HFFc6 (cell line): ENCODE measurements at places on chromosomes 6 and 20.

DNA sequence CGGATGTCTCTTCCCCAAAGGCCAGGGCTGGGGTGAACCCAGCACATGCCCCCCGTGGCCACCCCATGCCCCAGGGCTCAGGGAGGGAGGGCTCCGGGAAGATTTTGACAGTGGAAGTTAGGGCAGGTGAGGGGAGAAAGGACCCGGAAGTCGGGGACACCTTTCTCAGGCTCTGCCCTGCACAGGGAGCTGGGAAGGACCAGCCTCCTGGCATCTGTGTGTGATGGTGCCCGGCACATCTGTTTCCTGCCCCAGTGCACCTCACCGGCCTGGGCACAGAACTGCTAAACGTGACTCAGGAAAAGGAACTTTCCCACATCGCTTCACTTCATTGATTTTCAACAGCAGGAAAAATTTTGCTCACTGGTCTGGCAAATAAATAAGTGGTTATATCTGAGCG is 141.1 kb upstream of the AFDN start:
- no peak for DNase-seq

DNA sequence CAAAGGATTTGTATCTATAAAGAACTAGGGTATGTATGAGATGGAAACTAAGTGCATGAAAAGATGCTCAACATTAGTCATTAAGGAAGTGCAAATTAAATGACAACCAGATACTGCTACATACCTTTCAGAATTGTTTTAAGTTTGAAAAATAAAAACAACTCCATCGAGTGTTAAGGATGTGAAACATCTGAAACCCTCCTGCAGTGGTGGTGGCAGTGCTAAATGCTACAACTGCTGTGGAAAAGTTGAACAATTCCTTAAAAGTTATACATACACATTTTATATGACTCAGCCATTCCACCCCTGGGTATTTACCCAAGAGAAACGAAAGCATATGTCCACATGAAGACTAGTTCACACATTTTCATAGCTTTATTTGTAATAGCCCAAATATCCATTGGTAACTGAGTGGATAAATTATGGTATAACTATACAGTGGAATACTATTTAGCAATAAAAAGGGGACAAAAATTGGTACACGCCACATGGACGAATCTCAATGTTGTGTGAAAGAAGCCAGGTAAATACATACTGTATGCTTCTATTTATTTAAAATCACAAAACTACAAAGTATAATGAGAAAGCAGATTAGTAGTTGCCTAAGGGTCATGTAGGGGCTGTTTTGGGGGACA is 10.6 kb downstream of the ARMH2 start:
- peak; percentile 43 for DNase-seq

DNA sequence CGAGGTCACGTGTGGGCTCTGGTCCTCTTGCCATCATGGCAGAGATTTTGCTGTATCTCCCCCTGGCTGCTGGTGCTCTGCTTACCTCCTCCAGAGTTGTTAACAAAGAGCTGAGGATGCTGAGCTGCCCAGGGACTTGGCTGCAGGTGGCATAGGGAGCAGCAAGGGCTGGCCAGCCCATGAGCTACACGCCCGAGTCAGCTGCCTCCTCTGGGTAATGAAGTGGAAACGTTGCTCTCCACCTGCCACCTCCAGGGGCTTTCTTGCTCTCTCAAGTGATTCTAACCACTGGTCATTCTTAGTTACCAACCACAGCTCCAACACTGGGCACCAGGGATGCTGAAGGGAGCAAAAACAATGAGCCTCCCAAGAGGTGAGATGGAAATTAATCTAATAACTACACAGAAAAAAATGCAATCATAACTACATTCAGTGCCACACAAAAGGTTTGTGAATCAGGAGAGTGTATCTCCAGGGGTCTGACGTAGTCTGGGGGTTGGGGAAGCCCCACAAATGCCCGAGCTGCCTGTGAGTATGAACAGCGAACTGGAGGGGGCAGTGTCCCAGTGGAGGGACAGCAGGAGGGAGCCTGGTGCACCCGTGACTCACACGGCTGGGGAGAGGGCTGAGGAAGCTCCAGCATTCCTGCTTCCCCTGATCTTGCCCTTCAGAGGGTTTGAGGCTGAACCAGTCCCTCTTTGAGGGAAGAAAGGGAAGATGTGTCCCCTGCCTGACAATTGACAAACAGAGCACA is 78.7 kb downstream of the CDH26 start:
- DNase-seq, result peak; percentile 35

- no peak for DNase-seq
Measured at GRCh38 chr6:95175927-95176675, 401.2 kb upstream of the MANEA start.

- peak; percentile 53 for DNase-seq
Measured at GRCh38 chr6:84762220-84763002, 2.0 kb downstream of the TBX18 start.

GRCh38 chr6:26268659-26269402 is 96.2 kb upstream of the BTN3A2 start:
- DNase-seq, result peak; percentile 57

DNA sequence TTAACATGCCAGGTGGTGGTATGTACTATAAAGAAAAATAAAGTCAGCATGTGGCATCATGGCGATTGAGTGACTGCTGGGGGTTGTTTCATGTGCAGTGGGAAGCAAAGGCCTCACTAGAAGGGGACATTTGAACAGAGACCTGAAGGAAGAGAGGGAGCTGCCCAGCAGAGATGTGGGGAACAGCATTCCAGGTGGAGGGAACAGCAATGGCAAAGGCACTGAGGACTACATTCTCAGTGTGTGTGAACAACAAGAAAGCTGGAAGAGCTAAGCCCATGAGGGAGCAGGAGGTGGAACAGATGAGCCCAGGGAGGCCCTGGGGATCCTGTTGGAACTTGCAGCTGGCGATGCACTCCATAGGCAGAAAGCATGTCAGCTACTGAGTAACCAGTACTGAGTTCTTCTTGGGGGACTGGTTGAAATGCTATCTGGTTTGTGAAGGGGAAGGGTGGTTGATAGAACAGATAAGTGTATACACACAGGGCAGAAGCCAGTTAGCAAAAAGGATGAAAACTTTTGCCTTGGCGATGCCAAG is 29.2 kb downstream of the NOX3 start:
- no peak for DNase-seq

DNA sequence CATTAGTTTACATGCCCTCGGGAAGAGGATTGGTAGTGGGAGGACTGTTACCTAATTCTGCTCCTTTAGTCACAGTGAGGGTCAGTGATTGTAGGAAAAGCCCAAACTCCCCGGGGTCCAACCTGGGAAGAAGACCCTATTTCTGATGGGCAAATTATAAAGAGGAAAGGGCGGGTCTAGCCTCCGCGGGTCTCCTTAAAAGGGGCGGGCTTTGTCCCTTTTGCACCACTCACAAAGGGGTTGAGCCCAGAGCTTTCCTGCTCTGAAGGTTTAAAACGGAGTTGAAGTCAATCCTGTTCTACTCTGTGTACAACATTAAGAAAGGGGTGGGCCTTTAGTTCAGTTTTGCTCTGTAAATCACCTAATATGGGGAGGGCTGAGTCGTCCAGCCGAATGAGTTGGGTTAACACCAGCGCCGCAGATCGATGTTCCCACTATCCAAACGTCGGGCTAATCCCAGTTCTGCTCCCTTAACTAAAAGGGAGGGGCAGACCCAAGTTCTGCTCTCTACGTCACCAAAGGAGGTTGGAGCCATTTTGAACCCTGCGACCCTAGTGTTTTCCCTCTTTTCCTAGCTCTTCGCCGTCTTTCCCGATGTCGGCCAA is 920 bp upstream of the RNF5 start:
- DNase-seq, result no peak

GRCh38 chr6:39841291-39841690 is 49.1 kb downstream of the DAAM2 start:
- DNase-seq, result no peak

GRCh38 chr20:24350923-24351368 is 118.5 kb upstream of the SYNDIG1 start:
- DNase-seq, result peak; percentile 75

DNA sequence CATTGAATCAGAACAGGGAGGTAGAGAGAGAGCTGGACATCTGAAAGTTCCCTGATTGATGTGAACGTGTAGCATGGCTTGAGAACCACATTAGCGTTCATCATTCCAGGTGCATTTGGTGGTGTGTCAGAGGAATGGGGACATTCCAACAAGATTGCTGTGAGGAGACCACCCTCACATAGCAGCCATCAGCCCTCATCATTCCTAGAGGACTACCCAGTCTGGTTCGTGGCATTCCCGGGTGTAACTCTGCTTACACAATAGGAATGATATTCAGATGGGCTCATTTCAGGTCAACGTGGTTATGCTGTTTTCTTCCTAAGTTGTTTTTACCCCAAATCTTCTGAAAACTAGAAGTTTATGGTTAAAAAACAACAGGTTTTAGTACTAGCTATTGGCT is 62.2 kb upstream of the KLHL31 start:
- peak; percentile 40 for DNase-seq

DNA sequence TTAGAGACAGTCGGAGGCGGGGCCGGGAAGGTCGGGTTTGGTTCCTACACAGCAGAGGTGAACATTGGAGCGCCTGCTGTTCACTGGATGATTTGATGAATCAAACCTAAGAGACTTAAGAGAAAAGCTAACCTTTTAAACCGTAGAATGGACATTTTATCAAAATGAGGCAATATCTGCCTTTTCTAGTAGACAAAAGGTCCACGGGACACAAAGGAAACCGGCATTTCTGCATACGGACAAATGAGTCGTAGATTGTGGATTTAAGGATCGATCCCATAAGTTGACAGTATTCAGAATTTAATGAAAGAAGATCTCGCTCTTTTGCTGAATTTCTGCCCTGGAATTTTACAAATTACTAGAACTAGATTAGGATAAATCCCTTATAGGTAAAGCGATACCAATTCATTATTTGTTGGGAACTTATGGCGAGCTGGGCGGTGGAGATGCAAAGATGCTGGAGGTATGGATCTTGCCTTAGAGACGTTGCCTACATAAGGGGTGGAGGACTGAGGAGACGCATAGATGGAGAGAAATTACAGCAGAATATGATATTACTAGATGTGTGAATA is 400 bp downstream of the PAK1IP1 start:
- DNase-seq, result no peak

- DNase-seq, result no peak
Measured at GRCh38 chr6:99841297-99841696, 152.7 kb downstream of the MCHR2 start.

DNA sequence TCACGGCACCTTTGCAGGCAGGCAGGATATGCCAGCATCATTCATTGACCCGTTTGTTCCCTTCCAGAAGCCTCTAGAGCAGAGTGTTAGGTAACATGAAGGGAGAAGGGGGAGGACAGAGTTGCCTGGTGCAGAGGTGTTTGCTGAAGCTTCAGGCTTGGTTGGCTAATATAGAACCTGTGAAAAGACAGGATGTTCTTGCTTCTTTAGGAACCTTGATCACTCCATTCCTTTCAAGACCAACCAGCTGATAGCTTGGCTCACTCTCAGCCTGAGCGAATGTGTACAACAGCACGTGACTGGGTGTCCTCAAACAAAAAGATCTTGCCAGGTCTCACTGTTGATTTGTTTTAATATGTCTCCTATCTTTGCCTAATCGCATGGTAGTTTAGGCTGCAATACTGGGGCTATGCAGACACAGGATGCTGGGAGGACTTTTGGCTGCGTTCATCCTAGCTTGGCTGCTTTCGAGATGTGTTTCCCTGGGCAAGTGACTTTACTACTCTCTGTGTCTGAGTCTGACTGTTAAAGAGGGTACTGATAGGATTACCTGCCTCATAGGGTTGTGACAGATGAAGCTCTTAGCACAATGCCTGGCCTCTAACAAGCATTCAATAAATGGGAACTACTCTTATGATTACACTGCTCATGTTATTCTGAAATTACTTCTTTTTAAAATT is 16.0 kb downstream of the SHLD1 start:
- DNase-seq, result no peak

DNA sequence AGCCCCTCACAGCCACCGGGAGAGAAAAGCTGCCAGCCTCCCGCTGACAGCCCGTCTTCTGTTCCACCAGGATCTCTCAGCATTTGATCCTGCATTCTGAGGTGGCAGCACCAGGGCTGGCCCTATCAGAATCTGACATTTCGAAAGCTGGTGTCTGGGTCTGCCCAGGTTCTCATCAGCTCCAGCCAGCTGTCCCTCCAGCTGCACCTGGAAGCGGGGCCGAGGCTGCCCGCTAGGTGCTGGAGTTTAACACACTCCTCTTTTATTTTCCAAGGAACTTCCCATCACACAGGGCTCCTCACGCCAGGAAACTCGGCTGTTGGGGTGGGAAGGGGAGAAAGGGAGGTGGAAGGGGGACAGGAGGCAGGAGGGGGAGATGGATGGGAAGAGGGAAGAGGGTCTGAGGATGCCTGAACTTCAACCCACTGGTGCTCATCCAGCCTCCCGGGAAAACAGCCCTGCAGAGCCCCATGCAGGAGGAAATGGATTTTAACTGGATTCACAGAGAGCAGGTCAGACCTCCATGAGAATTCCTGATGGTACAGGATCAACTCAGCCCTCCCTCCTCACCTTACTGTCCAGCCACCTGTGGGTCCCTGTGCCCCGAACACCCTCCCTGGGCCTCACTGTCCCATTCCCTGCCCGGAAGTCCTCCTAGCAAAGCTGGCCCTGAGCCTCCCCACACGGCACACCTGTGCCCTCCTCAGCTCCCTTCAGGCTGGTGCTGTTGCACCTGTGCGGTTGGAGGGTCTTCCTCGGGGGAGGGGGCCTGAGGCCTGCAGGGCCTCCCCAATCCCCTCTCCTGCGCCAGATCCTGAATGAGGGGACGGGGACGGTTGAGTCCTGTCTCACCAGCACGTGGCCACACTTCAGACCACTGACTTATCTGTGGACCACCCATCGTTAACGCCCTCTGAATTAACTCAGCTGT is 3.9 kb upstream of the LSM14B start:
- no peak for DNase-seq

- DNase-seq, result peak; percentile 96
Measured at GRCh38 chr6:16205377-16206144, 32.8 kb upstream of the GMPR start.
